ENCODE measurements at places on chromosomes 2 and 18.
A peak's percentile ranks its signal among the peaks of the same experiment; 100 is the strongest.

DNA sequence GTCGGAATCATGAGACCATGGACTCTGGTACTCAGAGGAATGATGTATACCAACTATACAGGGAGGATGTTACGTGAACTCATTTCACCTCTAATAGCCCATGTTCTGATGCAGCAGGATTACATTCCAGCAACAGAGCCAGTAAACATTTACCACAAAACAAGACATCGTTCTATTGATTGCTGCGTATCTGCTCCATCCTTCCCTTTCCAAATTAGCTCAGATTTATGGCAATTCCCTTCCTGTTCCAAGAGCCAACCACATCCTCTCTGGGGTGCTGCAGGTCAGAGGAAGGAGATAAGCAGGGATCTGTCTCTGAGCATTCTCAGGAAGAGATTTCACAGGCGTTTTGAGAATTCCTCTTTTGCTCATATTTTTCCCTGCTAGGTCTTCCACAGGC, 98.3 kb downstream of the KLF7 start:
- no peak for DNase-seq

GRCh38 chr2:132936261-132936660, 266.3 kb upstream of the LYPD1 start:
- no peak for DNase-seq

DNA sequence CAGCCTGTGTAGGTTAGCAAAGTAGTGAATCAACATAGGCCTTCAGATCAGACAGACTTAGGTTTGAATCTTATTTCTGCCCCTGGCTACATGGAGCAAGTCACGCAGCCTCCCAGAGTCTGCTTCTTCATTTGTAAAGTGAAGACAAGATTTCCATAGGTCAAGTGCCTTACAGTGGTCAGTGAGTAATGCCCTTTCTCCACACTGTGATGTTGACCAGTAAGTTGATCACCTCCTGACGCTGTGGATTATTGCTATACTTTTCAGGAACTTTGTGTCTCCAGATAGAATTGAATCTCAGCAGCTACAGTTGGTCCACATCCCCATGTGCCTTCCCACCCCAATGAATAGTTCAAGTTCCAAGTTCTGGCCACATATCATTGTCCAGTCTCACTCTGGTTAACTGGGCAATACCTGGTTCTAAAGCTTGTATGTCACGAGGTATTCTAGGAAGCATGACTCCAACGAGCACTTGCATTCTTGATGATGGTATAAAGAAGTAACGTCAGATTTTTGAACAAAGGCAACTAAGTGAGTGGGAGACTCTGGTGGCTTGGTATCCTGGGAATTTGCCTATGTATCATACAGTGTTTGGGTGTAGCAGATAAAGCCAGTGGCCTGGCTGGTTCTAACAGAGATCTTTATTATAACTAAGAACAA, 2.1 kb upstream of the CLIP4 start:
- DNase-seq: peak; percentile 84

GRCh38 chr2:149000158-149000938, 38.2 kb upstream of the LYPD6B start:
- no peak for DNase-seq

GRCh38 chr2:165295643-165296042, 56.4 kb downstream of the SCN2A start:
- no peak for DNase-seq

DNA sequence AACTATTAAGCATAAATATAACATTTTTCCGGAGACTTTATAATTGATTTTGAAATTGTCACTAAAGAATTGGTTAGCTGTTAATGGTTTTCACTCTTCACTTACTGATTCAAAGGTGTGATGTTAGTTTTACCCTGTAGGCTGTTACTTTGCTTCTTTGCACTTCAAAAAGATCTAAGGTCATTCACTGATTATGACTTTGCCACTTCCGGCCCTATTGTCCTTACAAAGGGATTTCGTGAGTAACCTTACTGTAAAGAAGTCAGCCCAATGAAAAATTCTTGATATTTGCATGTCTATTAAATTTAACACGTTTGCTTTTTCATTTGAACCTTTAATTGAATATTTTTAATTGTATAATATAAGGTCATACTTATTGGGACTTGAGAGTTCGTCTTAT, 61.4 kb downstream of the GREB1L start:
- no peak for DNase-seq

- no peak for DNase-seq
Observed at GRCh38 chr2:15224641-15225040, 336.5 kb downstream of the NBAS start.

DNA sequence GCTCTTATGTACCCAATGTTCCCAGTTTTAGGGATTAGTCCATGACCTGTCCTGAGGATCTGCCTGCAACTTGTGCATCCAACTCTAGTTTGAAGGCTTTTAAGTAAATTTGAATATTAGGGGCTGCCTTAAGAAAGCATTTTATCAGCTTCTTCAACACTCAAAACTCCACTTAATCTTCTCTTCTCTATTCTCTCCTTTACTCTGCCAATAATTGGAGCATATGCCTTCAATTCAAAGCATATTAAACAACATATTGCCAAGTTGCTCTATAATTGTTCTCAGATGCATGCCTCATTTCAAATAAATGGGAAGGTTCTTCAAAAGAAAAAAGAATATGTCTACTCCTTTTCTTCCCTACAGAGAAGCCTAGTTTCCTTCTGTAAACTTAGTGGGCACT, 84.8 kb upstream of the NCKAP5 start:
- no peak for DNase-seq

GRCh38 chr18:29651122-29651680, 1391.3 kb downstream of the DSC3 start:
- DNase-seq: no peak

GRCh38 chr2:14330884-14331283, 301.6 kb upstream of the LRATD1 start:
- DNase-seq: no peak

DNA sequence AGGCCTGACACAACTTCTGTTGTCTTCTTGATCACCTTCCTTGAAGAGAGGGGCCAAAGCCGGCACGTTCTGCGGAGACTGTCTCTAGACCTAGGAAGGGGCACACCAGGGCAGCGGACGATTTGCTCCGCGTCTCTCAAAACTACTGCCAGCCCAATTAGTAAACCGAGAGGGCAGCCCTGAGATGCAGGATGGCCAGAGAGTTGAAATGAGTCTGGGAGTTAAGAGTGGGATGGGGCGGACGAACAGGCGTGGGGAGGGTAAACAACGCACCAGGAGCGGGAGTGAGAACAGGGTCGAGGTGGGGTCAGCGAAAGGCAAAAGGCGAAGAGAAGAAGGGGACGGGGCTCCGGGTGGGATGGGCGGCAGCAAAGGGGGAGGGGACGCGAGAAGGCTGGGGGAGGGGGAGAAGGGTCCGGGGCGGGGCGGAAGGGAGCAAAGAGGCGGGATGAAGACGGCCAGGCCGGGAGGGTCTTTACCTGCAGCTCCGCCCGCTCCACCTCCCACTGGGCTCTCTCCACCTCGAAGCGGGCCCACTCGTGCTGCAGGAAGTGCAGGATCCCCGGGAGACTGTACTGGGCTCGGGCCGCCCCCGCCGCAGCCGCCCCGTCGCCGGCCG, 476 bp downstream of the STRN start:
- peak; percentile 10 for DNase-seq

DNA sequence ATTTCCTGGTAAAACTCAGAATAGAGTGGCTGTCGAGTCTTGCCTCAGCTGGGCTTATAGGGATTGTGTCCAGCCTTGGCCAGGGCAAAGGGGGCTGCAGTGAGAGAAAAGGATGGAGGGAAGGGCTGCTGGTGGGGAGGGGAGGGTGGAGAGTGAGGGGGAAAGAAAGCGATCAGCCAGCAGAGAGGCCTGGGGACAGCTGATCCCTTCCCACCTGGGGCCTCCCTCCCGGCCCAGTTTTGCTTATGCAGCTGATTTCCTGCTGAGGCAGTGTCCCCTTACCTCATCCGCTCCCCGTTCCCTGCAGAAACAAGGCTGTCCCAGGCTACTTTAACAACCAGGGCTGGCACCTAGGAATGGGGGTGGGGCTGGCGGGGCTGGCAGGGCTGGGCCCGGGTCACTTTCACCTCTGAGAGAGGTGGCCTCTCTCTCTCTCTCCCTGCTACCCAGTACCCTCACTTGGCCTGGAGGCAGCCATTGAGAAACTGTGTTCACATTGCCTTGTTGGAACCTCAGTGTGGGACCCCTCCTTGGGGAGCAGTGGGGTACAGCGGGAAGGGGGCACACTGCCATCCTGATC, 12.2 kb upstream of the GMPPA start:
- DNase-seq: no peak

DNA sequence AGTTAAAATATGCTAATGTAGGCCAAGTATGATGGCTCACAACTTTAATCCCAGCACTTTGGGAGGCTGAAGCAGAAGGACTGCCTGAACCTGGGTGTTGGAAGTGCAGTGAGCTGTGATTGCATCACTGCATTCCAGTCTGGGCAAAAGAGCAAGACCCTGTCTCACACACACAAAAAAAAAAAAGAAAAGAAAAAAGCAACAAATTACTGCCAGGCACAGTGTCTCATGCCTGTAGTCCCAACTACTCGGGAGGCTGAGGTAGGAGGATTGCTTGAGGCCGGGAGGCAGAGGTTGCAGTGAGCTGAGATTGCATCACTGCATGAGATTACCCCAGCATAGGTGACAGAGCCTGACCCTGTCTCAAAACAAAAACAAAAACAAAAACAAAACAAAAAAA, 110.6 kb downstream of the PRELID3A start:
- no peak for DNase-seq

GRCh38 chr2:238015705-238016104, 45.1 kb upstream of the SCLY start:
- no peak for DNase-seq

DNA sequence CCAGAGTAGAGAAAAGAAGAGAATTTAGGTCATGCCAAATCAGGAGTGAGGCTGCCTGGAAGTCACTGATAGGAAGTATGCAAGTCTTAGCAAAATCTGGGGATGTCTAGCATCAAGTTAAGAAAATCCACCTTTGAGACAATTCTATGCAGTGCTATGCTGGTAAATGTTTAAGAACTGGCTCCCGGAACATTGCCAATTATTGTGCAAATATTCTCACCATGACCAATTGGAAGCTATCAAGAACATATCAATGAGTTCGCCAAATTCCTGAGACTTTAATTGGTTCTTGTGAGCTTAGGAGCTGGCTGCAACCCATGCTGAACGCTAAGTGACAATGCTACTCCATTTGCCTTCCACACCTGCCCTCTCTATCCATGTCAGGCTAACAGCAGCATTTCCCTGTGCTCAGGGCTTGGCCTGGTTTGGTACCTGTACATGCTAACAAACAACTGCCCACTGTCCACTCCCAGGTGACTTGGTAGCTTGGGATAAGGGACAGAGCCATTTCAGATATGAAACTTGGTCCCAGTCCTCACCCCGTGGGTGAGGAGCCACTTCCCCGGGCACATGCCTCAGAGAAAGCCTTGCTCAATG, 172.9 kb upstream of the KLHL29 start:
- no peak for DNase-seq

DNA sequence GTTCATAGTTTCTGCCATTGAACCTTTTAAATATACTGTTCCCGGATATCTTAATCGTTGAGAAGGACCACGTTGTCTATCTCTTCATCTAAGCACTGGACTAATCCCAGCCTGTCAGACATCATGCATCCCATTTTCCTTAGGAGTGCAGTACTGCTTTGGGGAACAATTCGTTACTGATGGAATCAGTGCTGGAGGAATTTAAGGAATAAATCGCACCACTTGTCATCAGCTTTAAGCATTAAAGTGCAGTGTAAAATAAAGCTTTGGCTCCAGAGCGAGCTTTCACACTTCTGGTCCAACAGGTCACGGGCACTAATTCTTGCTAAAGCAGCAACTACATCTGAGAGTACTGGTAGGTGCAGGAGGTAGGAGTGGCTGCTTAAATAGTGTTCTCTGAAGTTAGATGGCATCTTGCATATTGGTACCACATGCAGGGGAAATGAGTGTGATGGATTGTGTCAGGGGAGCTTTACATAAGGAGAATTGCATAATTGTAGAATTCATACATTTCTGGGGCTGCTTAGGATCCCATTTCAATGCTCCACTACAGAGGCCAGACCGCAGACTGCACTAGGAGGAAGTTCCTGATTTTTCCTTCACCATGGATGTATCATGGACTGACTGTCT, 105.7 kb upstream of the RASGRP3 start:
- peak; percentile 21 for DNase-seq

DNA sequence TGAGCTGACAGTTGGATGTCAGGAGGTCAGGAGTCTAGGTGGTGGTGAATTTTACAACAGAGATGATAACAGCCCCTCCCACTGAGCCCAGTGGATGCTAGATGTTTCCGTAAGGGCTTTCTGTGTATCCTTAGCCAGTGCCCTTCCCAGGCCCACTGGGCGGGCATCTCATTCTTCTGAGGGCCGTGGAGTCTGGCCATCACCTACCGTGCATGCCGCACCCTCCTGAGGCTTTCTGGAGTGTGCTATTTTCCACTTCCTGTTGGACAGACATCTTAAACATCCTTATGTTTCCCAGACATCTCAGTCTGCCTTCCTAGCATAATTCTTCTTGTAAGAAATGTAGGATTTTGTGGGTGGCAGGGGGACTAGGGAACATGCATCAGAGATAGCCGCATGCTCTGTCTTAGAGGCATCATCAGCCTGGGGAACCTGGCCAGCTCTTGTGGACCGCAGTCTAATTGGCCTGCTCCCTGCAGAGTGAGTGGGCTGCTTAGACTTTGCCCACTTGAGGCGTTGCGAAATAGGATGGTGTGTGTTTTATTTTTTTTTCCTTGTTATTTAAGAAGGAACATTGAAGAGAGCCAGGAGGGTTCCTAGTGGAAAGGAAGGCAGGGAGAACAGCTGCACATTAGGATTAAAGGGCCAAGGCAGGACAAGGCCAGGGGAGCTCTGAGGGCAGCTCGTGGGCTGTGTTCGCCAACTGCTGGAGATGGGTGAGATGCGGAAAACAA, 135.8 kb downstream of the SH3RF3 start:
- DNase-seq: peak; percentile 15

DNA sequence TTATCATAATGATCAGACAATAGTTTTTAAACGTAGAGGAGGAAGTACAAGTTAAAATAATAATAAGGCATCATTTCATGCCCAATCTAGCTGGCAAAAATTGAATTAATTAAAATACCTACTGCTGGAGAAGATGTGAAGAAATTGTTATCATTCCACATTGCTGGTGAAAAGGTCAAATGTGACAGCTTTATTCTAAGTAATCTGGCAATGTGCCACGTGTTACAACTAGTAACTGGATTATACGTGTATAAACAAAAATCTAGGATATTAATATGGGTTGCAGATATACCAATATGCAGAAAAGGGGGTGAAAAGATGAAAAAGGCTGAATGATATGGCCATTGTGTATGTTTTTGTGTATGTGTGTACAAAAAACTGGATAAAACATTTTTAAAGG, 32.4 kb downstream of the SMAD2 start:
- no peak for DNase-seq

DNA sequence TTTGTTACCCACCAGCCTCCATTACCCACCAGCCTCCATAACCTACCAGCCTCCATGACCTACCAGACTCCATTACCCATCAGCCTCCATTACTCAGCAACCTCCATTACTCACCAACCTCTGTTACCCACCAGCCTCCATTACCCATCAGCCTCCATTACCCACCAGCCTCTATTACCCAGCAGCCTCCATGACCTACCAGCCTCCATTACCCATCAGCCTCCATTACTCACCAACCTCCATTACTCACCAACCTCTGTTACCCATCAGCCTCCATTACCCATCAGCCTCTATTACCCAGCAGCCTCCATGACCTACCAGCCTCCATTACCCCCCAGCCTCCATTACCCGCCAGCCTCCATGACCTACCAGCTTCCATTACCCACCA, 133.3 kb upstream of the HS6ST1 start:
- no peak for DNase-seq
